ENCODE measurements at places on chromosomes 6 and 20.

- no peak overlapping the region for H3K27ac ChIP-seq
- no peaks in the 10 kb centered on the region for H3K4me1 ChIP-seq
- no peaks in the 10 kb centered on the region for H3K36me3 ChIP-seq
- H3K27me3 ChIP-seq: no peaks in the 10 kb centered on the region
- no peak for DNase-seq
- no peak overlapping the region for H3K4me3 ChIP-seq
These were observed 15.4 kb downstream of the TMEM14B start for GRCh38 chr6:10763006-10763405.

DNA sequence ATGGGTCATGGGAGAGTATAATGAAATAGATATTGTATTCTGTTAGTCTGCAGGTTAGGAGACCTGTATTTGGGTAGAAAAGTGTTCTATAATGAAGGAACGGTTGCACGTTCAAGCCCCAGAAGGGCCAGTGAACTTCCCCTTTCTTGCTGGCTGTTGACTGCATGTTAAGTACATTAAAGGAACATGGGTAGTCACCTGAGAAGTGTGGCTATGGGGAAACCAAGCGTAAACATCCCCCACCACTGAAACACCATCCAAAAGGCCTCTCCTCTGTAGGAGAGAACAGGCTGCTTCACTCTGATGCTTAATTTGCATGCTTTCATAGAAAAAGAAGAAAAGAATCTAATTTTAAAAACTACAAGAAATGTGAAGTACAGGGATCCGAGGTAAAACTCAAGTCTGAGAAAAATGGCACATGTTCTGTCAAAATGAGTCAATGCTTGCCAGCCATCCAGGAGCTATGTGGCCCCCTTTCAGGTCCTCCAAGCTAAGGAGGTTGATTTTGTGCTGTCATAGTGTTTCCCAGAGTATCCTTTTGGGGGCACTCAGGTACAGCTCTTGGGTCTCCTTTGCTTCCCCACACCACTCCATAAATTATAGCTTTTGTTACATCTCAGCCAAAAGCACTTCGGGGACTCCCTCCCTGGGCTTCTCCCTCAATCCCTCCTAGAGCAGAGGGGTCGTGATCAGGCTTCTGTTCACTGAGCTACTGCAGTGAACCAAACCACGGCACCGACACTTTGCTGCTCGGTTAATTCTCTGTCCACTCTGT lies 283.7 kb upstream of the AGPAT4 start:
- H3K27me3 ChIP-seq: no peaks in the 10 kb centered on the region
- H3K4me3 ChIP-seq: no peak overlapping the region
- DNase-seq: no peak
- H3K36me3 ChIP-seq: no peaks in the 10 kb centered on the region

GRCh38 chr6:166825553-166826145 lies 130.7 kb downstream of the RNASET2 start:
- no peaks in the 10 kb centered on the region for H3K36me3 ChIP-seq
- H3K4me3 ChIP-seq: no peak overlapping the region
- H3K4me1 ChIP-seq: no peaks in the 10 kb centered on the region
- H3K27ac ChIP-seq: no peak overlapping the region
- DNase-seq: no peak
- H3K27me3 ChIP-seq: no peaks in the 10 kb centered on the region

DNA sequence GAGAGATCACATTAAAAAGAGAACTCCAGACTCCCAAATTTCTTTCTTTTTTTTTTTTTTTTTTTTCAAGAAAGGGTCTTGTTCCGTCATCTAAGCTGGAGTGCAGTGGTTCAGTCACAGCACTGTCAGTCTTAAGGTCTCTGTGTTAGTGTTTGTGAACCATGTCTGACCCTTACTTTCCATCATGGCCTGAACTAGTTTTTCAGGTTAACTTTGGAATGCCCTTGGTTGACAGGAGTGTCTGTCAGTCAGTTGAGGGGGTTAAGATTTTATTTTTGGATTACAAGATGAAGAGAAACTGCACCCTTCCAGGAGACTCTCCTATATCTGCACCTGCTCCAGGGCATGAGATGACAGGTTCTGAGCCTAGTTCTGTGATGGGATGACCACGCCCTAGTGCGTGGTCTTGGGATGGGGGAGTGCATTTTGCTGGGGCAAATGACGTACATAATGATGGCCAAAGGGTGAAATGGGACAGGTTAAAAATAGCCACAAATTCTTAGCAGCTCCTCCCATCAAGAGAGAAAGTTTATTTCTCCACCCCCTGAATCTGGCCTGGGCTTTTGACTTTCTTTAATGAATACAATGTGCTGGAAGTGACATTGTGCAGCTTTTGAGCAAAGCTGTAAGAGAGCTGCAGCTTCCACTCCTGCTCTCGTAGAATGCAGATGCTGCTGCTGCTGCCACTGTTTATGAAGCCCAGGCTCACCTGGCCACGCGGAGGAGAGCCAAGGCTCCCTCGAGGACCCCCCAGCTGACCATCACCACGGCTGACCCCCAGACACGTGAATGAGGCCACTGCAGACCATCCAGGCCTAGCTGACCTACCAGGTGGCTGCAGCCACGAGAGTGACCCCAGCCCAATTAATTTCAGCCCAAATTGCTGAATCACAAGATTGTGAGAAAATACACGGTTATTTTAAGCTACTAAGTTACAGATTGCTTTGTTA lies 29.7 kb upstream of the FAM50B start:
- no peaks in the 10 kb centered on the region for H3K36me3 ChIP-seq
- H3K4me1 ChIP-seq: no peaks in the 10 kb centered on the region
- no peak for DNase-seq
- H3K27me3 ChIP-seq: no peaks in the 10 kb centered on the region
- H3K4me3 ChIP-seq: no peak overlapping the region
- no peak overlapping the region for H3K27ac ChIP-seq

DNA sequence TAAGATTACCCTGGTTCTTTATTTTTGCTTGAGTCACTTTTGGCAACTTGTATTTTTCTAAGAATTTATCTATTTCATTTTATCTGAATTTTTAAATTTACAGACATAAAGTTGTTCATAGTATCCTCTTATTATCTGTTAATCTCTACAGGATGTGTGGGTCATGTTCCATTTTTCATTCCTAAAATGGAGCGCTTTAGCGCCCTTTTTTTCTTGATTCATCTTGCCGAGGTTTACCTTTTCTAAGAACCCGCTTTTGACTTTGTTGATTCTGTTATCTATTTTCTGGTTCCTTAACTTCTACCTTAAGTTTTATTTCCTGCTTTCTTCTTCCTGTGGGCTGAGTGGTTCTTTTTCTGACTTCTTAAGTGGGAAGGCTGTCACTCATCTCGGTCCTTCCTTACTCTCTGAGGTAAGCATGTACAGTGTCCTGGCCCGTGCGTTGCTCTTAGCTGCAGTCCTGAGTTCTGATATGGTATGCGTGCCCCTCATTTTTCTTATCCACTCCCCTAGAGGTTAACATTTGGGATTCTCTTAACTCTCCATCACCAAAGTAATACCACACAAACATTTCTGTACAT lies 399.8 kb downstream of the CDC5L start:
- H3K4me1 ChIP-seq: no peaks in the 10 kb centered on the region
- H3K27me3 ChIP-seq: no peaks in the 10 kb centered on the region

GRCh38 chr6:184161-184700 lies 108.1 kb upstream of the DUSP22 start:
- no peak overlapping the region for H3K27ac ChIP-seq
- no peaks in the 10 kb centered on the region for H3K4me1 ChIP-seq
- H3K4me3 ChIP-seq: no peak overlapping the region
- no peaks in the 10 kb centered on the region for H3K36me3 ChIP-seq

DNA sequence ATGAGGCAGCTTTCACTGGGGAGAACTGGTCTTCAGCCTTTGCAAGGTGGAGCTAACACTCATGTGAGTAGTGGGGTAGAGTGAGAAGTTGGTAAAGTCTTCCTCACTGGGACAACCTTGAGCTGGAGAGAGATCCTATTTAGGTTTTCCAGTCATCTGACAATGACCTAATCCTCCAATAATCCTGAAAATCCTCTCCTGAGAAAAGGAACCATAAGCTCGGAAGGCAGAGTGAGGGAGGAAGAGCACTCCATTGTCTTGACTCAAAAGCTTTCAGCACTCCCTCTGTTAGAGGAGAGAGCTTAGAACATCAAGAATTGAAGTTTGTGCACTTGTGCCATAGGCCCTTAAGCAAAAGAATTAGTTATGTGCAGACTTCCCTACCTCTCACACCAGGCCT lies 77.8 kb downstream of the TRAM2 start:
- no peak overlapping the region for H3K27ac ChIP-seq
- H3K4me1 ChIP-seq: peaks cover 11% of the 10 kb centered on the region
- DNase-seq: no peak
- no peaks in the 10 kb centered on the region for H3K27me3 ChIP-seq

DNA sequence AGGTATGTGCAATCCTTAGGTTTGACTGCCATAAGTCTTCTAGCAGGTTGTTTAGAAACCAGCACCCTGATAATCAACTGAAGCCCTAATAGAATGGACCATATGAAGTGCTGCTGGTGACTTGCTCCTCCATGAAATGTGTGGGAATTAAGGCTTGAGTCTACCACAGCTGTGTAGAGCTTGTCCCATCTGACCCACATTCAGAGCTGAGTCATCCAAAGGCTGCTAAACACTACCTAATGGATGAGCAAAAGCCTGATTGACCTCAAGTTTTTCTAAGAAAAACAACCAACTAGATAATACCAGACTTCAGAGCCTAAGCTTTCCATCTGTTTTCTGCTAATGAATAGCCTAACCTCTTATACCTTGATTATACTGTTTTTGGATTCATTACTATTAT lies 120.3 kb upstream of the MOCS1 start:
- no peaks in the 10 kb centered on the region for H3K4me1 ChIP-seq
- H3K36me3 ChIP-seq: no peaks in the 10 kb centered on the region
- DNase-seq: no peak
- H3K27ac ChIP-seq: no peak overlapping the region
- H3K4me3 ChIP-seq: no peak overlapping the region
- H3K27me3 ChIP-seq: no peaks in the 10 kb centered on the region

- no peaks in the 10 kb centered on the region for H3K27me3 ChIP-seq
- no peaks in the 10 kb centered on the region for H3K36me3 ChIP-seq
- H3K4me3 ChIP-seq: no peak overlapping the region
- H3K4me1 ChIP-seq: no peaks in the 10 kb centered on the region
These were observed 256.9 kb upstream of the PLCB4 start for GRCh38 chr20:8811801-8812594.

DNA sequence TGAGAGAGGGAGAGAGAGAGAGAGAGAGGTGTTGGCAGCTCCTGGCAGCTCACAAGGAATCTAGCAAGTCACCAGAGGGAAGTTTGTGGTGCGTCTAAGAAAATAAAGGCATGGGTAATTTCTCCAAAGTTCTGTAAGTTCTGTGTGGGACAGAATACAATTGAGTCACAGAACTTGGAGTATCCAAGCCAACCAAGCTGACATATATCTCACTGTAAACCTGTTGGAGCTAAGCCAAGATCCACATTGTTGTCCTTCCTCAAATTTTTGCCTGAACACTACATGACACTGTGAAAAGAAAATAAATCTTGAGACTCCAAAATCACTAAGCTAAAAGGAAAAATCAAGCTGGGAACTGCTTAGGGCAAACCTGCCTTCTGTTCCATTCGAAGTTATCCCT lies 436.7 kb downstream of the MEI4 start:
- H3K27ac ChIP-seq: no peak overlapping the region
- no peak for DNase-seq
- H3K4me1 ChIP-seq: no peaks in the 10 kb centered on the region
- no peaks in the 10 kb centered on the region for H3K27me3 ChIP-seq

DNA sequence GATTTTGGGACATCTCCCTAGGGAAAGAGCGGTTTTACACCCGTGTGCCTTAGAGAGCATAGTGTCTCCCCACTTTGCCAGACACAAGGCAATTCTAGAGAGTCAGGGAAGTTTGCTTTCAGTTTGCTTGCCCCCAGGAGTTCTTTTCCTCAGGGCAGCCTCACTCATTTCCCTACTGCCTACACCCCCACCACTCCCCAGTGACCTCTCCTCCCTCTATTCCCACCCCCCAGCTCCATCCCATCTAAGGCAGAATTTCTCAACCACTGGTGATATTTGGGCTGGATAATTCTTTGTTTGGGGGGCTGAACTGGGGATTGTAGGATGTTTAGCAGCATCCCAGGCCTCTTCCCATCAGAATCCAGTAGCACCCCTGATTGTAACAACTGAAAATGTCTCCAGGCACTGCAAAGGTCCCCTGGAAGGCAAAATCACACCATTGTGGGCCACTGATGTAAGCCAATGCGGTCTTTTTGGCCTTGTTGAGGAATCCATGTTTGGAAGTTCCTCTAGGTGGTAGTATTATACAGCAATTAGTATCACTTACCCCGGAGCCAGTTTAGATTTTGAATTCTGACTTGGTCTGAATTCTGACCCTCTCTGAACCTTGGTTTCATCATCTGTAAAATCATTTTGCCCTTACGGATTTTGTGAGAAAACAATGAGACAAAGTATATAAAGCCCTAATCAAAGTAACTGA lies 1.3 kb downstream of the EPPIN start:
- no peaks in the 10 kb centered on the region for H3K4me1 ChIP-seq
- no peak overlapping the region for H3K27ac ChIP-seq
- no peak overlapping the region for H3K4me3 ChIP-seq
- DNase-seq: no peak
- no peaks in the 10 kb centered on the region for H3K36me3 ChIP-seq

DNA sequence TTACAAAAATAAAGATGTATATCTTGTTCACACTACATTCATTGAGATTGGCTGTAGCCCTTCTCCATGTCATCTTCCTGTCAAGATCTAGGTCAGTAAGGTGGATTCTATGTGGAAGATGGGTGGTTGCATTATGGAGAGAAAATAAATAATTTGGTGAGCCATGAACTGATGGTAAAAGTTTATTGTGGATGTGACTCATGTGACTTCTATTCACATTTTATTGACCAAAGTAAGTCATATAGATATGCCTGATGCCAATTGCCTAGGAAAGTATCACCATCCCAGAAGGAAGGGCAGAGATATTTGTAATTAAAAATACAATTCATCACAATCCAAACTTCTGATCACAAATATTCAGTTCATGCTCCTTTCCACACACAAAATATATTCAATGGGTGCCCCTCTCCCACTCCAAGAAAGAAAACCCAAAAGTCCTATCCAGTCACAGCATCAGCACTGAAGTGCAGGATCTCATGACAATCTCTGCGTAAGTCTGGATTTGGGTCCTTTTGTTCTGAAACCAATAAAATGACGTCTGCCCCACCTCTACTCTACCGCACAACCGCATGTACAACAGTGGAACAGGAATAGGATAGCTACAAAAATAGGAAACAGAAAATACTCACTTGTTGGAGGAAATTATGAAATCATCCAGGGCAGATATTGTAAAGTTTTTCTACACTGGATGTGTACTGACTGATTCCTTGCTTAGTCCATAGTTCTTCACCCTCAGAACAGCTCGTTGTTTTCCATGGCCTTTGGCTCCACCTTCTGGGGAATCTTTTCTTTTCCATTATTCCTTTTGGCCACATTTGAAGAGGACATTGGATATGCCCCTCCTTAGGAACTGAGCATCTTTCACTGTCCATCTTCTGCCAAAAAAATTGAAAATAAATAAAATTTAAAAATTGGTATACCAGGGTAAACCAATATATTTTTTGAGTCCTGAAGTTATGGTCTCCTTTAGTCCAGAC lies 16.1 kb upstream of the SLC17A3 start:
- H3K4me3 ChIP-seq: no peak overlapping the region
- DNase-seq: peak; percentile 60
- H3K27ac ChIP-seq: no peak overlapping the region
- H3K4me1 ChIP-seq: no peaks in the 10 kb centered on the region
- no peaks in the 10 kb centered on the region for H3K36me3 ChIP-seq

GRCh38 chr6:11682561-11682975 lies 96.0 kb downstream of the ADTRP start:
- no peak overlapping the region for H3K4me3 ChIP-seq
- H3K36me3 ChIP-seq: no peaks in the 10 kb centered on the region
- H3K27ac ChIP-seq: no peak overlapping the region
- DNase-seq: no peak
- no peaks in the 10 kb centered on the region for H3K4me1 ChIP-seq

Measured in right lobe of liver (tissue), 6 donors.